ENCODE measurements at places on chromosomes 12 and 14.

GRCh38 chr12:98821232-98821631 is 176.1 kb downstream of the APAF1 start:
- no peak for DNase-seq

DNA sequence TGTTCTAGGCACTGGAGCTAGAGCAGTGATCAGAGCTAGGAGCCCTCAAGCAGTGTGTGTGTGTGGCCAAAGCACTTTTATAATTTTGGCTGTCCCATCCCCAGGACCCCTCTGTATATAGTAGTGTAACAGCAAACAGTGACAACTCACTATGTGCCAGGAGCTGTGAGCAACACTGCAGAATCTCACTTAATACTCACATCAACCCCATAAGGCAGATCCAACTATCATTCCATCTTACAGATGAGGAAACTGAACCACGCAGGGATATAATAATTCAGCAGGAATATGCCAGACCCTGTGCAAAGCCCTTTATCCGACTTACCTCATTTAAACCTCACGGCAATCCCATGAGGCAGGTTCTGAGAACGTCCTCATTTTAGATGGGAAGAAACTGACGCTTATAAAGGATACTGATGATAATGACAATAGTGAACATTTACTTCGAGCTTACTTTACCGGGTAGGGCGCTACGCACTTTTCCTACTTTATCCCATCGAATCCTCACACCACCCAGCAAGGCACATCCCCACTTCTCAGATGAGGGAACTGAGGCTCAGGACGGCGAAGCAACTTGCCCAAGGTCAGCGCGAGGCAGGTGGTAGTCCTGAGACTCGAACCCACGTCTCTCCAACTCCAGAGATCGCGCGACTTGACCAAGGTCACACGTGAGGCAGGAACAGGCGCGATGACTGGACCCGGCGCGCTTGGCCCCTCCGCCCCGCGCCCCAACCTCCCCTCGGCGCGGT is 687 bp downstream of the RAB35 start:
- no peak for DNase-seq

DNA sequence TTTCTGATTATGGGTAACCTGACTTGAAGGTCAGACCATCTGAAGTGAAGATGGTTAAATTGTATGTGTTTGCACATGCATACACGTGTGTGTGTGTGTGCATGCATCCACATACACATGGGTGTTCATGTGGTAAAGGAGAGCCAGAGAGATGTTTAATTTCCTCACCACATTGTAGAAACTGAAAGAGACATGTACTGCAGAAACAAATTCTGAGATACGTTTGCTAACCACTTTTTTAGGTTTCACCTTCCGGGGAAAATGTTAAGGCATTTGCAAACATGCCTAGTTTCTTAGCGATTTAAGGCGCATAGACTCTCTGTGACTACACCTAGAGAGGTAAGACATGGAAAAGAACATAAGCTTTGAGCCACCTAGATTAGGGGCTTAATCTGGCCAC is 362.9 kb downstream of the RAD51B start:
- DNase-seq, result no peak

- DNase-seq, result no peak
Observed at GRCh38 chr12:122835750-122836026, 431 bp downstream of the HIP1R start.

DNA sequence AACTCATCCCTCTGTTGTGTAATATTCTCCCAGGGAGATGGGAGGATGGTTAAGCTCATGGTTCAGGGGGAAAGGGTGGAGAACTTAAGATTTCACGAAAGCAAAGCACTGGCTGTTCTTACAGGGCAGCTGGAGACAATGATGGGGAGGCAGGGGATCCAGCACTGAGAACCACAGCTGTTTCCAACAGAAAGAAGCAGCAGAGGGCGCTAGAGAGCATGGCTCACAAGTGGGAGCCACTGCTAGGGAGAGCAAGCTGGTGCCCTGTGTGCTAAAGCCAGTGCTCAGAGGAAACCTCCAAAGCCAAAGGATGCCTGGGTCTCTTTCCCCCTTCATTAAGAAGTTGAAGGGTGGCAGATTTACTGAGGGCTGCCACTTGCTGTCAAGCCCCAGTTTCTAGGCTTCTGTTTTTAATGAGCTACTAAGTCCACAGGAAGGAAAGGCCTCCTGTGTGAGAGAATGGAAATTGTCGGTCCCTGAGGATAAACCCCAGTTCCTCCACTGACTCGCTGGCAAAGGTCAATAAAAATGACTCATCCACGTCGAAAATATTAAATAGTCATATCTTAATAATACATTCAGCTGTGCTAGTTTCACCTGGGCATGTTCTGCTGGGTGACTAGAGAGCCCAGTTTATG is 199.7 kb downstream of the ANO2 start:
- no peak for DNase-seq

DNA sequence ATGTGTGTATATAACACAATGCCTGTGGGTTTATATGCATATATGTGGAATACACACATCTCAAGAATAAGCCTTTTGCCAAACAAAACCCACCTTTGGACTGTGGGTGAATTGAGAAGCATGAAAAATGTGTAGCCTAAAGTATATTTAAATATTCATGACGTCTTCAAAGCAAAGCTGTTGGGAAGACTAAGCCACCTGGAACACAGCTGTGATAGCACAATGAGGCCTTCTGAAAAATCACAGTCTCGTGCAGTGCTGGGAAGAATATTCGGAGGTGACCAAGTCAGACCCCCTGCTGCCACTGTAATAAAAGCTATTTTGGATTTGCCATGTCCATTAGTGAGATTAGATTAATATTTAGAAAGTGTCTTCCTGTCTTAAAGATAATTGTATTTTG is 51.5 kb downstream of the SUDS3 start:
- DNase-seq, result no peak

DNA sequence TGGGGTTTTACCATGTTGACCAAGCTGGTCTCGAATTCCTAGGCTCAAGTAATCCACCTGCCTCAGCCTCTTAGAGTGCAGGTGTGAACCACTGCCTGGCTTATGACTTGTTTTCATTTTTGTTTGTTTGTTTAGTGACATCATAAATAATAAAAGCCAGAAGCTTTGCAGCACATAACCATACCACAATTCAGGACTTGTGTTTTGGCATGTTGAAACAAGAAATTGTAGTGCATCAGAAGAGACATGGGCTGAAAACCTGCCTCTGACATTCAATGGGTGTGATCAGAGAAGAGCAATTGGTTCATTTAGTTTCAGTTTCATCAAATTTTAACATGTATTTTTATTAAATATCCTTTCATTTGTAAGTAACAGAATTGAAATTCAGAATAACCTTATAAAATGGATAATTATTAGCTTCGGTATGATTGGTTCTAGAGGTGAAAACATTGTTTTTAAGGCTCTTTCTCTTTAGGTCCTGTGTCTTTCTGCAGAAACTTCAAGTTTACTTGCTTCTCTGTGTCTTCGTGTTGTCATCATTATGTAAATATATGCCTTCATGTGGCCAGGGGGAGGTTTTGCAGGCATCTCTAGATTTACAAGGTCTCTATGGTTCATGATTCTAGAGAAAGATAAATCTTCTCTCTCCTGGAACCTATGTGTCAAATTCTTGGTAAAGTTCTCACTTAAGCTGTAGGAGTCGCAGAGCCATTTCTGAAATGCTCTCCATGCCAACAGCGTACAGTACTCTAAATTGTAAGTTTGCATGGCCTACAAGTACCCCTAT is 312.0 kb downstream of the KCNC2 start:
- DNase-seq, result no peak

GRCh38 chr12:117896009-117896408 is 72.8 kb downstream of the KSR2 start:
- no peak for DNase-seq

DNA sequence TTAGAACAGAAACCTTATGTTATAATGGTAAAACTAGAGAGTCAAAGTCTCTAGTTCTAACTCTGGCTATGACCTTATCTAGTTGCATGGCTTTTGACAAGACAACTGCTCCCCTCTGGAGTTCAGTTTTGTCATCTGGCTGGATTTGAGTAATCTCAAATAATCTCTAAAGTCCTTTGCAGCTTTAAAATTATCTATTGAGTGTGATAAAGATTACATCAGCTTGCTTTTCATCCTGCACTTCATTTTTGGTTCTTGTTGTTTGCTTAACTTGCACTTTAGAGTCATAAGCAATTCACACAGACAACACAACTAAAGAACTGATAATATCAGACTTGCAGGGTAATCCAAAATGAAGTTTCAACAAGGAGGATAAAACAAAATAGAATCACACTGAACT is 2.3 kb downstream of the AKAP5 start:
- no peak for DNase-seq

DNA sequence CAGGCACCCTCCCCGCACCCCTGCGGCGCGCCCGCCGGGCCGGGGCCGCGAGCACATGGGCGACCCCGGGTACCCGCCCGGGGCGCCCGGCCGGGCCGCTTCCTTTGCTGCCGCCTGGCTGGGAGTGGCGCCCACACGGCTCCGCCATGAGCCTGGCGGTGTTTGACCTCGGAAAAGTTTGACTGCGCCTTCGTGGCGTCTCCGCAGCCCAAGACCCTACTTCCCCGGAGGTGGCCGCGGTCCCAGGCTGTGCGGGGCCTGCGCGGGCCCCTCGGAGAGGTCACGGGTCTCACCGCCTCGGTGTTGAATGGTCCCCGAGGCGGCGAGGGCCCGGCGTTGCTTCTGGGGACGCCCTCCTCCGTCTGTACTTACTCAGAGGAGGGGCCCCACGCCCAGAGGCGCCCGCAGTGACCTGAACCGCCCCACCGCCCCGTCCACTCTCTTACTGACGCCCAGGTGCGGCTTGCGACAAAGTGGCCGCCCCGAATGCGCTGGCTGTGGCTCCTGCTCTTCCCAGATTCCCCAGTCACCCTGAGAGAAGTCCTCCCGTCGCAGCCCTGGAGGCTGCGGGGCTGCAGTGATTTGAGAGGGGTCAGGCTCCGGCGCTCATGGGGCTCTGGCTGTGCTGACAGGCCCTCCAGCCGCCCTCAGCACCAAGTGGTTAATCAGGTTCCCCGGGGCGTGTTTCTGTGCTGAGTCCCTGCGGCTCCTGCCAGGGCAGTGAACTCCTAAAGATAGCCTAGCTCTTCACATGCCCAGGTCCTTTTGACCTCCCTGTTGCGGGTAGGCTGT is 5.8 kb downstream of the KMT5A start:
- no peak for DNase-seq

GRCh38 chr12:3928538-3929184 is 55.5 kb upstream of the PARP11 start:
- DNase-seq, result no peak

GRCh38 chr14:59026081-59026480 is 162.4 kb upstream of the DAAM1 start:
- no peak for DNase-seq

GRCh38 chr14:62118461-62118860 is 356.2 kb downstream of the SNAPC1 start:
- no peak for DNase-seq

GRCh38 chr12:53060721-53061276 is 10.9 kb downstream of the TNS2 start:
- peak; percentile 84 for DNase-seq

DNA sequence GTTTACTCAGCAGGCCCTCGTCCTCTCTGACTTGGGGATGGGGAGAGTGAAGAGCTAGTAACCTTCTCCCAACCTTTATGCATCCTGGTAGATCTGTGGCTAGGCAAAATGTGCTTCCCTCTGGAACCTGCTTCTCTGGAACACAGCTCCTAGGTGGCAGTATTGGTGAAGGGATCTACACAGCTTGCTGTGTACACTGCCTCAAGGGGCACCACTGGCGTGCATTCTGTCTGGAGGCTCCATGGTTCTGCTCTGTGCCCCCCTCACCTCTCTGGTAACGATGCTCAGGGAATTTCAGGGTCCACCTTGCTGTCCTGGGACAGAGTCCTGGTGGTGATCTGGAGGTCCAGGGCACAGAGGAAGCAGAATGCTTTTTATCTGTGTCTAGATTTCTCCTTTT is 43.5 kb upstream of the KCNA5 start:
- no peak for DNase-seq

GRCh38 chr12:16692099-16692498 is 86.1 kb upstream of the LMO3 start:
- DNase-seq, result no peak

DNA sequence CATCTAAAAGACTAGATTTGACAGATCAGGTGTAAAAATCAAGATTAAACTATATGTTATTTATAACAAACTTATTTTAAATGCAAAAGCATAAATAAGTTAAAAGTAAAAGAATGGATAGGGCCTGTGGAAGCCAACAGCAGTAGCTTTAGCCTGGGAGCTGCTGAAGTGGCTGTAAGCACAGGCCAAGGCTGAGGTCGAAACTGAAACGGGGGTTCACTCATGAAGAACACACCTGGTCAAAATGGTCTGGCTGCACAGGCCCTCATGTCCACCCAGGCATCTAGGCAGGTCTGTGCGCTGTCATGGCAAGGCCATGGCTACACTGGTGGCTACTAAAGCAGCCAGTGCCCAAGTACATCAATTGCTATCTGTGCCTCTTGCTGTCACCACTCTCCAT is 23.1 kb downstream of the CATSPERB start:
- DNase-seq, result no peak

- DNase-seq, result no peak
Observed at GRCh38 chr12:54968181-54968730, 16.3 kb downstream of the TESPA1 start.

- no peak for DNase-seq
Observed at GRCh38 chr14:34715127-34715863, 902 bp upstream of the CFL2 start.

- no peak for DNase-seq
Observed at GRCh38 chr14:95174184-95174792, 17.0 kb upstream of the DICER1 start.

DNA sequence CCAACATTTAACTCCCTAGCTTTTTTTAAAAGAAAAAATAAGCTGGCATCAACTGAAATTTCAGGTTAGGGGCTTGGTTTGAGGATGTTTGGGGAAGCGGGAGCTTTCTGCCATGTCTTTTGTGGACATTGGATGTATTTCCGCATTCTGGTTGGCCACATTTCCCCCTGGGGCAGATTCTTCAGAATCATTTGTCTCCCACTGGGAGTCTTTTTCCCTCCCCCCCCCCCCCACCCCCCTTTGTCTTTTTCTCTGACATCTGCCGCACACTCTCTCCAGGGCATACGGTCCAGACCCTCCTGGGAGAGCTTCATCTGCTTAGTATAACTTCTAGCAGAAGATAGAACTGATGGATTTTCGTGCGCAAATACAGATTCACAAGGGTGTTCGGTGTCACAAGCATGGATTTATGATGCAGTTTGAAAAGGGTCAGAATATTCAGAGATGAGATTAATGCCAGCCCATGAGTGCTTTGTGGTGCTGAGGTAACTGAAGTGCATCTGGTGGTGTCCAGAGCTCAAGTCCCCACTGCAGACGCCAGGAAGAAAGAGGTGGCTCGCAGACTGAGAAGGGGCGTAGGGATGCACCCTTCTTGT is 40.2 kb downstream of the ETV6 start:
- DNase-seq, result no peak
